ENCODE measurements at places on chromosomes 7 and 10.

GRCh38 chr7:70621954-70622600 is 509.9 kb upstream of the GALNT17 start:
- DNase-seq: no peak

GRCh38 chr10:16271571-16271970 is 165.2 kb upstream of the PTER start:
- no peak for DNase-seq

GRCh38 chr7:29607889-29608288 is 44.3 kb downstream of the PRR15 start:
- DNase-seq: no peak

- no peak for DNase-seq
Observed at GRCh38 chr10:63666836-63667383, 145.7 kb downstream of the REEP3 start.

DNA sequence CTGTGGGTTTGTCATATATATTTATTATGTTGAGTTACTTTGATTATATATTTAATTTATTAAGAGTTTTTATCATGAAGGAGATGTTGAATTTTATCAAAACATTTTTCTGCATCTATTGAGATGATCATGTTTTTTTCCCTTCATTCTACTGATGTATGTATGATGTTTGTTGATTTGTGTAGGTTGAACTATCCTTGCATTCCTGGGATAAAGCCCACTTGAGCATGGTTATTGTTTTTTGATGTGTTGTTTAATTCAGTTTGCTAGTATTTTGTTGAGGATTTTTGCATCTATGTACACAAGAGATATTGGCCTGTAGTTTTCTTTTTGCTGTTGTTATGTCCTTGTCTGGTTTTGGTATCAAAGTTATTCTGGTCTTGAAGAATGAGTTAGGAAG is 31.1 kb downstream of the SCART1 start:
- no peak for DNase-seq

GRCh38 chr10:85995791-85996190 is 370.8 kb downstream of the GRID1 start:
- no peak for DNase-seq

GRCh38 chr7:106736508-106737201 is 75.7 kb upstream of the CCDC71L start:
- peak; percentile 20 for DNase-seq

DNA sequence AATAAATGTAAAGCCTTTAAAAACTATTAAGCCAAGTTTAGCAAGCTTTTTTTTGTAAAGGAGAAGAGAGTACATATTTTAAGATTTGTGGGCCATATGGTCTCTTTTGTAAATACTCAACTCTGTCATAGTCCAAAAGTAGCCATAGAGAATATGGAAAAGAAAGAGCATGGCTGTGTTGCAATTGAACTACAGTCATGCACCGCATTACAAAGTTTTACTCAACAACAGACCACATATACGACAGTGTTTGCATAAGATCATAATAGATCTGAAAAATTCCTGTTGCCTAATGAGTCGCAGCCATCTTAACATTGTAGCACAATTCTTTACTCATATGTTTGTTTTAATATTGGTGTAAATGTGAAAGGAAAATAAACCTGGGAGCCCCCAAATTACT is 440.8 kb downstream of the HTR7 start:
- no peak for DNase-seq

- DNase-seq: no peak
Observed at GRCh38 chr10:117496031-117496430, 46.5 kb upstream of the EMX2 start.

- DNase-seq: no peak
Observed at GRCh38 chr10:124999433-125000365, 57.8 kb downstream of the ZRANB1 start.

GRCh38 chr10:77146712-77147336 is 490.8 kb downstream of the KCNMA1 start:
- DNase-seq: no peak

DNA sequence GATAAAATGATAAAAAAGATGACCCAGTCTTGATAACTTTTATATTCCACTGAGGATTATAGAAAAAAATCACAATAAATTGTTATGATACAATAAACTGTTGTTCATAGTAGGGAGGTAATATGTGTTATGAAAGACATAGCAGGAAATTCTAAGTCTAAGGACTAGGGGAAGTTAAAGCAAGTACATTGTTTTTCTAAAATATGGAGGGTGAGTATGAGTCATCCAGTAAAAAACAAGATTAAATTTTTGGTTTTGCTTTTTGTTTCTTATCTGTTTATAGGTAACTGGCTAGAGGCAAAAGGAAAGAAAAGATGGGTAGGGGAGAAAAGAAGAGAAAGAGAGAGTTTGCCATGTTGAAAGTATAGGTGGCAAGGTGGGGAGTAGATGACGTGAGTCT is 188.4 kb downstream of the POLR1F start:
- no peak for DNase-seq

GRCh38 chr7:117790731-117791130 is 82.5 kb downstream of the CTTNBP2 start:
- no peak for DNase-seq
